ENCODE measurements at places on chromosomes 7 and 10.

DNA sequence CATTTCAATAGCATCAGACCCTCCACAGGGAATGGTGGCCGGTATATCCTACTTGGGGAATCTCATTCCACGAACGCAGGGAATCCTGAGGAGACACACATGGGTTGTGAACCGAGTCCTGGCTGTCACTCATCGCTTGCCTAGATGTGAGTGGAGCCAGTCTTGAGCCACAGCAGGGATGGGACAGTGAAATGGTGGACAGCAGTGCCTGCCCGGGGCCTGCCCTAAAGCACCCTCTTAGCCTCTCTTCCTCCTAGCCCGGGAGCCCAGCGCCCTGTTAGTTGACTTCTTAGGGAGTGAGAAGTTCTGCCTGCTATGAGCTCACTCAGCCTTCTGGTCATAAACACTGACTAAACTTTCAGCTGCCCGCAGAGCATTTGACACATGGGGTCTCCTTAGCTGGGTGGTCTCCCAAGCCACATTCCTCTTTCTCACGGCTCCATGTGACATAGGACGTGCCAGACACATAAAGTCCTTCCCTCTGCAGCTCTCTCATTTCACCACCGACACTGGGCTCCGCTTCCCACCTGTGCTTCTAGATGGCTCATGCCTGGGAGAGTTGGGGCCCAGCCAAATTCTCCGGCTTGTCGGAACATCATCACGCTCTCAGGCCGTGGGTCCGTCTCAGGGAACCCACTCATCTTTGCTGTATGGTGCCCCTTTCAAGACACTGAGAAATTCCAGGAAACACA is 60.9 kb downstream of the TCERG1L start:
- no peak for DNase-seq

- no peak for DNase-seq
Measured at GRCh38 chr10:118926903-118927302, 102.6 kb upstream of the NANOS1 start.

GRCh38 chr7:78673272-78673671 is 780.2 kb downstream of the MAGI2 start:
- no peak for DNase-seq

DNA sequence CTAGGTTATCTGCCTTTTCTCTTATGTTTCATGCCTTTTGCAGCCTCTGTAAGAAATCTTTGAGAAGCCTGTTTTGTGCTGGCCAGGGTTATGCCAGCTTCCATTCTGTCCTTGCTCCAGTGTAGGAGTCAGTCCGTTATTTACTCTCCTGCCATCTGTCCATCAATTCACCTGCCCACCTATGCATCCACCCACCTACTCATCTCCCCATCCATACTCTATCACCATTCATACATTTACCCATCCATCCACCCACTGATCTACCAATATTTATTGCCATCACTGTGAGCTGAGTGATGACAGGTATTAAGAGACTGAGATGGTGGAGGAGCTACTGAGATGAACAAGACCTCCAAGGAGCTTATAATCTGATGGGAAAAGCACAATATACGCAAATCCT is 12.7 kb upstream of the PPIF start:
- no peak for DNase-seq

DNA sequence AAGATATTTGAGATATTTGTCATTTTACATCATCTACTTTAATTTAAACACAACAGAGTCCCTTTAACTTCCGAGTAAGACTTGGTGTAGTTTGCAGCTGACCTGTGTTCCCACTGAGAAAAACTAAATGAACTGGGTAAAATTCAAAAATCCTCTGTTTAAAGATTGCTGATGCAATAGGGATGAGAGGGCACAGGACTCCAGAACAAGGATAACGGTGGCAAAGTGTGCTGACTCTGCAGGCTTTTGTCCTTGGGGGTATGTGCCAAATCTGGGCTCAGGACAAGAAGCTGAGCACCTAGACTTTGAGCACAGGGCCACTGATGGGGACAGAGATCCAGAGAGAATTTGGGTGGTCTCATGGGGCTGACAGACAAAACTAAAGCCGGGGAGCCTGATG is 156.8 kb downstream of the CCDC71L start:
- DNase-seq = no peak

- DNase-seq = no peak
Measured at GRCh38 chr7:106723398-106723797, 62.4 kb upstream of the CCDC71L start.

DNA sequence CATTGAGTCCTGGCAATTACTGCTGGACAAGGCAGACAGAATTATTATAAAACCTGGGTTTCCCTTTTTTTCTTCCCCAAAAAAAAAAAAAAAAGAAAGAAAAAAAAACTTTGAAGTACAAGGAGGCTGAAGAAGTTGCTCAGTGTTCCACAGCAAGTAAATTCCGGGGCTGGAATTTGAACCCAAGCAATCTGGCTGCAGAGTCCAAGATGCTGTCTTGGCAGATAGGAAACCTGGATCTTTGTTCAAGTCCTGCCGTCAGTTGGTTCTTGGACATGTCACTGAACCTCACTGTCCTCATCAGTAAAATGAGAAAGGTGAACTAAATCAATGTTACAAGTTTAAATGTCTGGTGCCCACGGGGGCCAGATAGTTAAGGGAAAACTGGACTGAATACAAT is 35.3 kb downstream of the ARID5B start:
- DNase-seq = no peak

GRCh38 chr10:63504145-63504881 is 16.9 kb upstream of the REEP3 start:
- no peak for DNase-seq

DNA sequence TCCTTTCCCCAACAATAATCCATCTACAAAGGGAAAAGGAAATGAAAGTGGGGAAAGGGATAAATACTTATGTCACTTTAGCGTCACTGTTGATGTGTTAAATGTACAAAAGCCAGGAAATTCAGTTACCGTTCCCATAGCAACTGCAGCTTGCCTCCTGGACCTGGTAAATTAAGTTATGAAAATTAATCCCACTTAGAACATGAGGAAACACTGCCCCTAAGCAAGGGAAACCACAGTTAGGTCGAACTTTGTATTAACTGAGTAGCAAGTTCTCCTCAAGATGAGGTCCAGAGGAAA is 338.2 kb upstream of the AOAH start:
- no peak for DNase-seq

DNA sequence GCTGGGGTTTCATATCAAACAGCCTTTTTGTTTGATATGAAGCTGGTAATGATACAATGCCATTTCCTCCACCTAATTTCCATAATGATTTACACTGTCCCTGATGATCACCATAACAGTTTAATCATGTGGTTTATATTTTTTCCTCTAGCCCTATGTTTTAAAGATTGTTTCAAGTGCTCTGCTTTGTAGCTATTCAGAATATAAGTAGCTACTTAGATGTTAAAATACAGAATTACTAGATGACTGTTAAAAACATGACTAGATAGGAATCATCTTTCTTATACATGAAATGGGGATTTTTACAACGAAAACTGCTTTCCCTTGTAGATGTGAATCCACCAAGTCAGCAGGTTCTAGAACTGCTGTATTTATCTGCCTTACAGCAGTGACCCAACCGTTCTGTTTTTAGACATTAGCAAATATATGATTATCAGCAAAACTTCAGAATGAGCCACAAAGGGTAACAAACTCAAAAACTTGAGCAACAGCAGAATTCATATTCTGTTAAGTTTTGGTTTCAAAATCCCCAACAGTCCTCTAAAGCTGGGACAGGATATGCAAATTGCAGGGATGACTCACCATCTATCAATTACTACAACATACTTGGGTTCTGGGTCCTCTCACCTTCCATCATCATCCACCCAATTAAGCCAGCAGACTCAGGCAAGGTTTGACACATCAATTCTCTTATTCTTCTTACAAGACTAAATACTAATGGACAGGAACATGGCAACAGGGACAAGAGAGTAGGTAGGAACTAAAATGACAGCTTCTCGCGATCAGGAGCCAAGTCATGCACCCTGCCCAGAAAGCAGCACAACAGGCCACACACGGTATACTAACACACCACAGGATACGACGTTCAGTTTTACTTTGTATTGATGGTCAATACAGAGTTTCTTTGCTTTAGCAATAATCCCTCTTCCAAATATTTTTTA is 83.9 kb downstream of the PIP4K2A start:
- DNase-seq = no peak

GRCh38 chr10:17062955-17063484 is 66.6 kb downstream of the CUBN start:
- no peak for DNase-seq

- DNase-seq = no peak
Measured at GRCh38 chr10:28681291-28681763, 4.0 kb downstream of the BAMBI start.

DNA sequence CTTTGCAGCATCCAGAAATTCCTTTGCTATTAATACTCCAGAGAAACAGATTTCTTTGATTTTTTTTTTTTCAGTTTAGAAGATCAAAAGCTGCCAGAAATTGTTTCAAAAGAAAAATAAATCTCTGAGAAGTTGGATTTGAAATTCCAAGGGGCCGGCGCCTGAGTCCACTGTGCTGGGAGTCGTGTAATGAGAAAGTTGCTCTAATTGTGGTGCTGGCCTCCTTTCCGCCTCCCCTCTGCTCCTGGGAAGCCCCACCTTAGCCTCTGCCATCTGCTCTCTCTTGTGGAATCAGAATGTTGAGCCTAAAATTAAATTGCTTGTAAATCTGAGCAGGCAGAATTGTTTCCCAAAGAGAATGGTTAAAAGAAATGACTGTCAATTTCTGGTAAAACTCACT is 93.3 kb downstream of the EMX2 start:
- DNase-seq = no peak

DNA sequence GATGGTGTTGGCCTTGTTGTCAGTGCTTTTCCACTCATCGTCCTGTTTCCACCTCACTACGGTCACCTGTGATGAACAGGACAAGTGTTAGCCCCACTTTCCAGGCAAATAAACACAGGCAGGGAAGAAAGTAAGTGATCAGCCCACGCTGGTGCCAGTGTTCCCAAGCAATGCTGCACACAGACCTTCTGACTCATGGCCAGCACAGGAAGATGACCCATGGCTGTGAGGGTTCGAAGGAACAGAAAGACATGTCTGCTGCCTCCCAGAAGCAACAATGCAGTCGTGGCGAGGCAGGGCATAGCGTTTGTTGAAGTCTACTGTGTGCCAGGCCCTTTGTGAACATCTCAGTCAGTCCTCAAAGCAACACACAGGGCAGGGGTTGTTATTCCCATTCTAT is 35.7 kb downstream of the SLC29A3 start:
- DNase-seq = no peak

GRCh38 chr10:117533507-117534281 is 8.9 kb upstream of the EMX2 start:
- no peak for DNase-seq

DNA sequence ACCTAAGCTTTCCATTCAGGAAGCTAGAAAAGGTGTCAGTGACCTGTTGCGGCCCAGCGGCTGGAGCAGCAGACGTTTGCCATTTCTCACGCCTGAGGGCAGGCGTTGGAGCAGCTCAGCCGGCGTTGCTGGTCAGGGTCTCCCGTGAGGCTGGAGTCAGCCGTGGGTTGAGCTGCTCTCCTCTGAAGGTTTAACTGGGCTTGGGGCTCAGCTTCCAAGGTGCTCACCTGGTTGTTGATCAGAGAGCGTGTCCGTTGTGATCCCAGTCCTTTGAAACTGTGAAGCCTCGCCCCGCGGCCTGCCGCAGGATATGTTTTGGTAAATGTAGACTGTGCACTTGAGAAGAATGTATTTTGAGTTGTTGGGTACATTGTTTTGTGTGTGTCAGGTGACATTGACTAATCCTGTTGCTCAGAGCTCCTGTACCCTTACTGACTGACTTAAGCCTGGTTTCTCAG is 20.6 kb upstream of the PWWP2B start:
- no peak for DNase-seq

DNA sequence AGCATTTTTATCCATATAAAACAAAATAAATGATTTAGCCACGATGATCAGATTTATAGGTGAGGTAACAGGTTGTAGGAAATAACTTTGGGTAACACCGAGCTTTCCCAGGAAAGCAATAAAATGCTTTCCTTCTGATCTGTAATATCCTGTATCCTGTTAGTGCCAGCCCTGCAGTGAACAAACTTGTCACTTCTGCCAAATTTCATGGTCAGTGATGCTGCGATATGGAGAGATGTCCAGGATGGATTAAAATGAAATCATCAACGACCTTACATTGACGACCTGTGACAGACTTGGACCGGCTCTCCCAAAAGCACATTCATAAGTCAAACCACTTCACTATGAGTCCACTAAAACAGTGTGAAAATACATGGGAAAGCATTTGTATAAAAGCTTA is 608.0 kb upstream of the NRP1 start:
- no peak for DNase-seq

DNA sequence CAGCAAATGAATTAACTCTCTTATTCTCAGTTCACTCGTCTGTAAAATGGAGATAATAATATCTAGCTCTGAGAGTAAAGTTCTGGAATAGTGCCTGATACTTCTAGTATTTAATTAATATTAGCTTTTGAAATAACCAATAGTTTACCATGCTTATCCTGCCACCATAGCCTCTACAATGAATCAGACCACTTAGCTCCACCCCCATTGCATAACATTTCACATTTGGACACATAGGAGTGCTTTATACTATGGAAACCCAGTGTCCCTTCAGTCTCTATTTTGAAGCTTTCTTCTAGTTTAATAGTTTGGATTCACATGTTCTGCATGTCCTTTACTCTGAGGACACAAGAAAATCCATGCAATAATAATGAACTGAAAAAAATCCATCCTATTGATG is 427.3 kb upstream of the C7orf33 start:
- no peak for DNase-seq

- peak; percentile 2 for DNase-seq
Measured at GRCh38 chr7:153433223-153433622, 619.0 kb upstream of the DPP6 start.

- no peak for DNase-seq
Measured at GRCh38 chr7:150824379-150825177, 24.0 kb downstream of the TMEM176A start.

- no peak for DNase-seq
Measured at GRCh38 chr10:124422742-124423141, 4.0 kb upstream of the OAT start.

DNA sequence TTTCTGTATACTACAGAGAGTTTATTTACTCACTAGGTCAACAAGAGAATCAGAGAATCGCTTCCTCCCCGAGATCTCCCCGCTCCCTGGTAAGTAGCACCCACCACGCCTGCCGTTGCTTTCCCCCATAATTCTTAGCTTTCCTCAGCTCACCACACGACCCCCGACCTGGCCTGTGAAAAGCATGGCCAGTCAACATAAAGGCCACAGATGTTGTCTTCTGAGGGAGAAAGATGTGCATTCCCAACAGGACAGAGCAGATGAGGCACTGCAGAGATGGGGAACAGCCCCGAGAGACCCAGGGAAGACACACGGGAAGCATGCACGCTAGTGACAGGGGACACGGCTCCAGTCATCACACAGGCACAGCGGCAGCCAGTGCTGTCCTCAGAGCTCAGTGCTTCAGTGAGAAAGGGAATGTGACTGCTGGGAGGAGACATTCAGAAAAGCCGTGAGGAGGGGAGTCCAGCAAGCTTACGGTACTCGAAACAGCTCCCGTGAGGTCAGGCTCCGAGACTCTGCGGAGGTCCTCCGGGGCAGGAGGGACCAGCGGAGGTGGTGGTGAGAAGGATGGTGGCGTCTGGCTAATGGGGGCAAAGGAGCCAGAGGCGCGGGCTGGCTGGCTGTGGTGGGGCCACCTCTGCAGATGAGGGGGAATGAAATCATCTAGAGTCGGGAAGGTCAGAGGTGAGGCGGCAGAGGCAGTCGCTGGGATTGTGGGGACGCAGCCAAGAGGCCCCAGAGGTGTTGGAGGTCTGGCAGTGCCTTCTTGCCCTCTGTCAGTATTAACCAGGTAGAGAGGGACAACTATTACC is 123.4 kb upstream of the PDLIM1 start:
- no peak for DNase-seq
